ENCODE measurements at places on chromosomes 16 and 17. TPM values are rescaled to one million over a fixed set of nuclear protein-coding genes. Genes with fewer than 3 reads are reported as not detected.

The C16orf86 gene
- polyA plus RNA-seq = 2.7 TPM

DNA sequence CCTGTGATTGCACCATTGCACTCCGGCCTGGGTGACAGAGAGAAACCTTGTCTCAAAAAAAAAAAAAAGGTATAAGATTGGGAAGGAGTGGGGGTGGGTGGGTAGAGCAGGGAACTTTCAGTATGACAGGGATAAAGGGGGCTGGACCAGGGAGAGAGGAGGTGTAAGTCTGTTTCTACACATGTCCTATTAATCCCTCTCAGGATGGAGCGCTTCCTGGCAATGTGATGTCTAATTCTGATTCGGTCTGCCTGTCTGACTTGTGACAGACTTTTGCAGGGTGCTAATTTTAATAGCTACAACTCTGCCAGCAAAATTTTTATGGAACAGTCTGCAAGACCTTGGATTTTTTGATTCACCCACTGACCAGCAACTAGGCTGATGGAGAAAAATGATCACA lies 53.8 kb upstream of the SLC25A19 start:
- no peak for DNase-seq

The SLC5A2 gene
- polyA plus RNA-seq = 1.9 TPM

The APOBR gene
- 2.6 TPM for polyA plus RNA-seq

DNA sequence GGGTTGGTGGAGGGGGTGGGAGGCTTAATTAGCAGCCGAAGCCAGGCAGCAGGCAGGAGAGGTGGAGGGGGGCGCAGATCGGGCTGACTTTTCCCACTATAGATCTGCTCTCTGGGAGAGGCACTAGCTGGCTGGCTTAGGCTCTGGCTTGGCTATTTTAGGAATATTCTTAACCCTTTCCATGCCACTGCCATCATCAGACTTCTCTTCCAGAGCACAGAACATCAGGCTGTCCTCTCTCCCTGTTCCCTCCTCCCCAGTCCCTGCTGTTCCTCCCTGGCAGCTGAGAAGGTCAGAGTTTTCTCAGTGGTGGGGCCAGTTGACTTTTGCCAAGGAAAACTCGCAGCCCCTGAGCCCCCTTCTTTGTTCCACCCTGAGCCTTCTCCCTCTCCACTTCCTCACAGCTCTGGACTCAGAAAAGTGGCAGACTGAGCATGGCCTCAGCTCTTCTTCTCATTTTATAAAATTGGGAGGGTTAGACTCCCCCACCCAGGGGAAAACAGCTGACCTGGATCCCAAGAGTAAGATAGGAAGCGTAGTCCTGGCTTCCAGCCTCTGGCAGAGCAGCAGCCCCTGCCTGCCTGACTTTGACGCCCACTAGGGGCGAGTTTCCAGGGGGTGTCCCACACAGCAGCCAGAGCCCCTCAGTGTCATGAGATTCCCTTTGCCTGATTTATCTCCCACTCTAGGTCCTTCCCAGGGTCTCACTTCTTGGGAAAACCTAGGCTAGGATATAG lies 9.9 kb upstream of the C1QL1 start:
- DNase-seq = no peak

The SPDYE4 gene
- not detected for polyA plus RNA-seq

GRCh38 chr16:70627696-70628095 lies 18.7 kb upstream of the IL34 start:
- DNase-seq = no peak

DNA sequence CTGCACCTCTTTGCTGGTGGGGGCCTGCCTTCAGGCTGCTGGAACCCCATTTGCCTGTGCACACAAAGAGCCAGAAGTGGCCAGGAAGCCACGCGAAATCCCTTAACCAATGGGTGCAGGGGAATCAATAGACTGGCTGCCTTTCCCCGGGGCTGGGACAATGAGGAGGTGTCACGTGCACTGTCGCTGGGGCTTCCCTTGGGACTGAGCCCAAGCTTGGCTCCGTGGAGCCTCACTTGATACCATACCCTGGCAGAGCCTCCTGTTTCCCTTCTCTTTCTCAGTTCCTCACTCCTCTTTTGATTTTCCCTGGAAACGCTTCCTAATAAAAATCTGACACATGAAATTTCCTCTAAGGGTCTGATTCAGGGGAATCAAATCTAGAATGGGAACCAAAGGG lies 38.8 kb upstream of the C16orf82 start:
- no peak for DNase-seq

GRCh38 chr16:25838724-25839186 lies 147.0 kb downstream of the HS3ST4 start:
- DNase-seq = peak; percentile 51

DNA sequence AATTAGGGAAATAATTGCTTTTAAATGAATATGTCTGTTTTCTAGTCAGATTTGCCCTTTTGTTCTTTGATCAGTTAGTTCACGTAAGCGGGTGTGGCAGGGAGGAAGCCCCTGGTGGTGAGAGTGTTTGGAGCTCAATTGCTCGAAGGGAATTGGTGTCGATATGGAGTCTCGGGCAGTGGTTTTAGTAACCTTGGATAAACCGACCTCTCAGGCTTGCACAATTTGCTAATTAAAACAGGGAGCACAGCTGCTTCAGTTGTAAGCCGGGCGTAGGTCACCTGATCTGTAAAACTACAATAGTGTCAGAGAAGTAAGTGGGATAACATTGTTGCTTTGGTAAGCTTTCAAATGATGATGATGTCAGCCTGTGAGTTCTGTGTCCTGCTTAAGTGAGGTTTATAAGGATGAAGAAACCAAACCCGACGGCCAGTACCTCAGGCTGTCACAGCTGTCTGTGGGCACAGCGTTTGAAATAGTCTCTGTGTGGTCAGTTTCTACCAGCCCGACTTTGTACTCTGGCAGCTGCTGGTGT lies 2.9 kb downstream of the ZNF750 start:
- DNase-seq = no peak

DNA sequence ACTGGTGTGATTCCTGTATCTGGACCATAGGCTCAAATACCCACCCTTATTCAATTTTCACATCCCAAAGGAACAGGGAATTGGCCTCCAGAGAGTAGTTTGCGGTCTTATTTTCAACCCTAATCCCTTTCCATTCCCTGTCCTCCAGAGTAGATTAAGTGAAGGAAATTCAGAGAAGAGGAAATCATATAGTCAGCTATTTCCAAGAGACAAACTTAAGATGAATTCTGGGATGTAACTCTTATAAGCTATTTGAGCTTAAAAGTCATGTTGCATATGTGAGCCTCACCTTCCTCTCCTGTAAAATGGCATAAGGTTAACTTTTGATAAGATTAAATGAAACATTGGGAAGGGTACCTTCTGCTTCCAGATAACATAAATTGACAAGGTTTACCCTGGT lies 37.4 kb upstream of the ADAMTS18 start:
- no peak for DNase-seq

The NKD1 gene
- polyA plus RNA-seq = not detected

DNA sequence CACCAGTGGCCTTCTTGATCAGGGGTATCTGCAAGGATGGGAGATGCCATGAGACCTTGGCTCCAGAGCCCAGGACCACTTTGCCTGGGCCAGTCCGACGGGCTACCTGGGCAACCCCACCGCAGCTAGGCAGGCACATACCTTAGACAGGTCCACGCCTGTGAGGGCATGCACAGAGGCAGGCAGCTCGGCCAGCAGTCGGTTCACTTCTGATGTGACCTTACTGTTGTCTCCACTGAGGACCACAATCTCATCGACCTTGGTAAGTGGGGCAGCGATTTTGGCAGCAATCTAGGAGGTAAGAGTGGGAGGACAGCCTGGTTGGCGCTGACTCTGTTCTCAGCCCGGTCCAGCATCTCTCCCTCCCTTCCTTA lies 17.0 kb downstream of the FLOT2 start:
- DNase-seq = no peak

DNA sequence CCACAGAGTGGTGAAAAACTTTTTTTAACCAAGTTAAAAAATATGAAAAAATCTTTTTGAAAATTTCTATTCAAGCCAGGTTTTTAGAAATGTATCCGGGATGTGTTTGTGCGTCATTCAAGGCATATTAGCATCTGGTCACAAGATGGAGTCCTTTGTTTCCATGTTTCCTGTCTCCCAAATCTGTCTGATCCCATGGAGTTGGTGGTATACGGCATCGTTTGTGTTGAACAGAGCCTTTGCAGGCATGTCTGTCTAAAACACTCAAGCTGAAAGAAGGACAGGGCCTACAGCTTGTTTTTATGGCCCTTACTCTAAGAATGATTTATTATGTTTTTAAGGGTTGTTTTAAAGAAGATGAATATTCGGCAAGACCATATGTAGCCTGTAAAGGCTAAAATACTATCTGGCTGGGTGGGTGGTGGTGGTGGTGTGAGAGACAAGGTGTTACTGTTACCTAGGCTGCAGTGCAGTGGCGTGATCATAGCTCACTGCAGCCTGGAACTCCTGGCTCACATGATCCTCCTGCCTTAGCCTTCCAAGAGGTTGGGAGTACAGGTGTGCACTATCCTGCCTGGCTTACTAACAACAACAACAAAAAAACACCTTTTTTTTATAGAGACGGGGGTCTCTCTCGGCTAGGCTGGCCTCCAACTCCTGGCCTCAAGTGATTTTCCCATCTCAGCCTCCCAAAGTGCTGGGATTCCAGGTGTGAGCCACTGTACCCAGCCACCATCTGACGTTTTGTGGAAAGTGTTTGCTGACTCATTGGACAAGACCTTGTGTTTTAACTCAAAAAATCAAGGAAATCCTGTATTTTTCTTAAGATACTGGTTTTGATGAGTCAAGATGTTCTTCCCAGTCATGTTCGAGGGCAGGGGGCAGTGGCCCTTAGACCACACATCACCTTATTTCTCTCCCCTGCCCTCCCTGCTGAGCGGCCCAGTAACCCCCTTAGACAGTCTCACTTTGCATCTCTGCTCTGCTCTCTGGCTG lies 52.2 kb downstream of the NDE1 start:
- DNase-seq = no peak

GRCh38 chr17:79152636-79153035 lies 78.0 kb downstream of the ENGASE start:
- no peak for DNase-seq

DNA sequence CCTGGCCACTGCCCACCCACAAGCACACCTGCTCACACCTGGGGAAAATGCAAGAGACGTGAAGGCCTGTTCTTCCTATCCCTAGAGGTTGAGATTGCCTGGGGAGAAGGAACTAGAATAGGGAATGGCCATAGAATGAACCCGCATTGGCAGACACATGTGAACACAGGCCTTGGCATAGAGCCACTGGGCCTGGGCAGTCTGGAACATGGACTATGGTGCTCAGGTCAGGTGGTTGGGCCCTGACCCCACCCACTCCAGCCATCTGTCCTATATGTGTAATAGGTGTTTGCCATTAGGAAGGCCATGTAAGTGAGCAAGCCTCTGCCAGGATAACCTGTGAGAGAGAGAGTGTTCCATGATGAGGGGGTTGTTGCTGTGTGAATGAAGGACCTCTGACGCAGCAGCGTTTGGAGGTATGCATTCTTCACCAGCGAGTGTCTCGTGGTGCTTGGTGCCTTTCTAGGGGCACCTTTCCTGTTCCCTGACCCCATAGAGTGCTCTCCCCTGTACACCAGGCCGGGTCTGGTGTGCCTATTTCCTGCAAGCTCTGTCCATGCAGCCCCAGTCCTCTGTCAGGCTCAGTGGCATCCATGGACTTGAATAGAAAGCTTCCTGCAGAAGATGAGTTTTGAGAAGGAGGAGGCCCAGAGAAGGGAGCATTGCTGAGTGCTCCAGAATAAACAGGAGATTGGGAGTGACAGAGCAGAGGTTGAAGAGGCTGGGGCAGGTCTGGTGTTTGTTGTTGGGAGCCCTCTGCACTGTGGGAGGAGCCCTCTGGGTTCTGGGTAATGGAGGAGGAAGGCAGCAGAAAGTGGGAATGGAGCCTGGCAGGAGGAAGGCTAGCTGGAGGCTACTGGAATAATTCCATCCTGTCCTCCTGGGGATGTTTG lies 15.6 kb downstream of the CTRL start:
- DNase-seq = no peak

- peak; percentile 57 for DNase-seq
Measured at GRCh38 chr17:44222112-44222869, 2.8 kb upstream of the UBTF start.

The ERI2 gene
- 4.7 TPM for polyA plus RNA-seq

GRCh38 chr17:8294814-8295316 lies 335 bp downstream of the SLC25A35 start:
- no peak for DNase-seq

Data from immature natural killer cell (primary cell).